ENCODE measurements at places on chromosomes 2 and 18. TPM values are rescaled to one million over a fixed set of nuclear protein-coding genes. Genes with fewer than 3 reads are reported as not detected.

The TDRD15 gene
- polyA plus RNA-seq, result 0.07 TPM

The QPCT gene
- 8.6 TPM for polyA plus RNA-seq

The RETREG2 gene
- polyA plus RNA-seq, result 56.0 TPM

The NDUFAF7 gene
- polyA plus RNA-seq, result 26.9 TPM

The GALNT13 gene
- polyA plus RNA-seq, result 0.05 TPM

The EN1 gene
- 0.46 TPM for polyA plus RNA-seq

The SELENOI gene
- 4.6 TPM for polyA plus RNA-seq

The FBXO48 gene
- polyA plus RNA-seq, result 1.4 TPM

GRCh38 chr2:43787895-43788294 lies 14.1 kb downstream of the DYNC2LI1 start:
- H3K27ac ChIP-seq, result no peak overlapping the region
- no peaks in the 10 kb centered on the region for H3K27me3 ChIP-seq
- no peak for DNase-seq
- peaks cover 3% of the 10 kb centered on the region for H3K36me3 ChIP-seq
- H3K4me3 ChIP-seq, result no peak overlapping the region
- H3K4me1 ChIP-seq, result no peaks in the 10 kb centered on the region

GRCh38 chr2:169131587-169132512 lies 62.5 kb downstream of the DHRS9 start:
- H3K27ac ChIP-seq, result no peak overlapping the region
- no peak overlapping the region for H3K4me3 ChIP-seq
- peak; percentile 41 for DNase-seq
- H3K4me1 ChIP-seq, result no peaks in the 10 kb centered on the region
- H3K27me3 ChIP-seq, result no peaks in the 10 kb centered on the region

- DNase-seq, result no peak
- no peaks in the 10 kb centered on the region for H3K36me3 ChIP-seq
- H3K27me3 ChIP-seq, result no peaks in the 10 kb centered on the region
- H3K4me1 ChIP-seq, result no peaks in the 10 kb centered on the region
- H3K27ac ChIP-seq, result no peak overlapping the region
Observed at GRCh38 chr2:97931118-97931857, 64.5 kb downstream of the TMEM131 start.

DNA sequence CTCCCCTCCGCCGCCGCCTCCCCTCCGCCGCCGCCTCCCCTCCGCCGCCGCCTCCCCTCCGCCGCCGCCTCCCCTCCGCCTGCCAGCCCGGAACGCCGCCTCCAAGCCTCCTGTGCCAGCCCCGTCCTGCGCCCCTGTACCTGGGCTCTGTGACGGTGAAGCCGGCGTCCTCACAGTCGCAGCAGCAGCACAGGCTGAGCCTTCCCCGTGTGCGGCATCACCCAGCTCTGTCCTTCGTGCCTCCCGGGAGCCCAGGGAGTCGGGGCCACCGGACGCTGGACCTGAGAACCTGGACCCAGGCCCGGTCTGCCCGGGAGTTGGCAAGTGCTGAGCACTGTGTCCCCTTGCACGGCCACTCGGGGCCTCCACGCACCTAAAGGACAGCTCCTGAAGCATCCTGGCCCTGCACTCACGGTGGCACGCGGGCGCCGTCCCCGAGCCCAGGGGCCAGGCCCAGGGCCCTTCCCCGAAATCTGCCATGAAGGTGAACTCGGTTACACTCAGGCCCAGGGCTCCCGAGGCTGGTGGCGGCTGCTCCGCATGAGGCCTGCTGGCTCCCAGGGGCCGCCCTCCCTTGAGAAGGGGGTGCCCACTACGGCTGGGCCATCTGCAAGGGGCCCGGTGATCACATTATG lies 32.9 kb downstream of the RTP5 start:
- DNase-seq, result no peak
- H3K4me1 ChIP-seq, result peaks cover 2% of the 10 kb centered on the region
- no peak overlapping the region for H3K4me3 ChIP-seq
- H3K27me3 ChIP-seq, result no peaks in the 10 kb centered on the region
- H3K27ac ChIP-seq, result no peak overlapping the region
- H3K36me3 ChIP-seq, result no peaks in the 10 kb centered on the region

GRCh38 chr2:209556354-209556961 lies 132.6 kb downstream of the MAP2 start:
- no peak overlapping the region for H3K27ac ChIP-seq
- H3K27me3 ChIP-seq, result no peaks in the 10 kb centered on the region
- DNase-seq, result no peak
- H3K4me3 ChIP-seq, result no peak overlapping the region

GRCh38 chr2:35946478-35946877 lies 409.1 kb upstream of the CRIM1 start:
- no peak for DNase-seq
- H3K4me1 ChIP-seq, result no peaks in the 10 kb centered on the region
- no peaks in the 10 kb centered on the region for H3K36me3 ChIP-seq
- no peak overlapping the region for H3K4me3 ChIP-seq

DNA sequence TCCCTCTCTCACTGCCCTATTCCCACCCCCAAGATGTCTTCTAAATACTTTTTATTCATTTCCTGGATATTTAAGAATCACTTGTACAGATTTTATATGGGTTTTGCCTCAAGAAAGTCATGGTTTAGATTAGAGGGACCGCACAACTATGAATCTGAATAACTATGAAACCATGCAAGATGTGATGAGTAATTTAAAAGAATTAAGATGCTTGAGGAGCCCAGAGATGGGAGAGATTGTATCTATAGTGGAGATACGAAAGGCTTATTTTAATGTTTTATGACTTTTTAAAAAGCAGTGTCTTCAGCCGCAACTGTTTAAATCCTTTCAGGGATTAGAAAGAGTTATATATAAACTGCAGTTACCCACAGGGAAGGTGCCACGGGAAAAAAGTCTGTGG lies 324.1 kb downstream of the LPIN1 start:
- H3K36me3 ChIP-seq, result no peaks in the 10 kb centered on the region
- H3K27me3 ChIP-seq, result no peaks in the 10 kb centered on the region
- no peaks in the 10 kb centered on the region for H3K4me1 ChIP-seq
- H3K4me3 ChIP-seq, result no peak overlapping the region
- no peak for DNase-seq
- no peak overlapping the region for H3K27ac ChIP-seq

DNA sequence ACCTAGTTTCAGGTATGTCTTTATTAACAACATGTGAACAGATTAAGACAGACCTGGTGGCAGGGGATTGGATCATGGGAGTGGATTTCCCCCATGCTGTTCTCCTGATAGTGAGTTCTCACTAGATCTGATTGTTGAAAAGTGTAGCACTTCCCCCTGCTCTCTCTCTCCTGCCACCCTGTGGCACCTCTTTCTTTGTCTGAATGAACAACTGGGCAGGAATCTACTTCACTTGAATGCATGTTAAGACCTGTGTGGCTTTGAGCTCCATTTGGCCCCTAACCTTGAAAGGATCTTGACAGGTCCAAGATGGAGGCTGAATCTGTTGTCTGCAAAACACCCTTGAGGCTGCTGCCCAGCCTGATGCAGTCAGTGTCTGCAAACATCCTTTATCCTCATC lies 194.4 kb downstream of the RNF144A start:
- no peak overlapping the region for H3K27ac ChIP-seq
- no peaks in the 10 kb centered on the region for H3K4me1 ChIP-seq
- DNase-seq, result no peak
- H3K4me3 ChIP-seq, result no peak overlapping the region

DNA sequence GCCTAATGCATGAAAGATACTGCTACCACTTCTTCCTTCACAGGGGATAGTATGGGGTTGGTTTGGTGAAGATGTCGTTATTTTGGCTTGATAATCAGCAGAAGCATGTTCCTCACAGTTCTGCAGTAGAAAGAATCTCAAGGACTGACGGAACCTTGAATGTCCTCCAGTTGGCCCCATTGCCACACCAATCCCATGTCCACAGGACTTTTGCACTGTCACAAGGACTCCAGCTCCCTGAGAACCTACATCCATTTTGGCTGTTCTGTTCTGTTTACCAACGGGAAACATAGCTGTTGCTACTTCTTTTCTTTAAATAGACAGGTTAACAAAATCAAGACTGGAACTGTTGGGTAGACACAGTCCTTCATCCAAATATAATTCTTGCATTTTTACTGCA lies 270.0 kb downstream of the SLC8A1 start:
- H3K27ac ChIP-seq, result no peak overlapping the region
- DNase-seq, result no peak
- H3K36me3 ChIP-seq, result no peaks in the 10 kb centered on the region

DNA sequence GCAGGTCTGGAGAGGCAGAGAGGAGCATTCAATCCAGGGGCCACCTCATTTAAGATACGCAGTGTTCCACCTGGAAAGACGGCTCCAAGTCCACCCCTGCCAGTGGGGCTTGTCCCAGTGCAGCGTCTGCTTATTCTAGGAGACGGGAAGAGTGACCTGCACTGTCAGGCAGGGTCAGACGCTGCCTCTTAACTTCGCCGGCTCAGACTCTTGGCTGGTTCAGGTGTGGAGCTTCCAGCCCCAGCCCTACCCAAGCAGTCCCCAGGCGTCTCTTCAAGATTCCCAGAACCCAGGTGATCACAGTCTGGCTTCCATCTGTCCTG lies 208.5 kb downstream of the TFCP2L1 start:
- no peak overlapping the region for H3K4me3 ChIP-seq
- H3K36me3 ChIP-seq, result no peaks in the 10 kb centered on the region
- H3K27me3 ChIP-seq, result peaks cover 47% of the 10 kb centered on the region
- H3K27ac ChIP-seq, result no peak overlapping the region
- no peak for DNase-seq

- H3K36me3 ChIP-seq, result no peaks in the 10 kb centered on the region
- DNase-seq, result no peak
- H3K27me3 ChIP-seq, result no peaks in the 10 kb centered on the region
- H3K27ac ChIP-seq, result peak overlapping the region; percentile 68
- H3K4me1 ChIP-seq, result peaks cover 18% of the 10 kb centered on the region
Observed at GRCh38 chr2:222859786-222860612, 837 bp upstream of the ACSL3 start.

GRCh38 chr18:31490387-31490786 lies 7.6 kb upstream of the DSG2 start:
- no peaks in the 10 kb centered on the region for H3K27me3 ChIP-seq
- no peak for DNase-seq
- peak overlapping the region; percentile 39 for H3K27ac ChIP-seq

DNA sequence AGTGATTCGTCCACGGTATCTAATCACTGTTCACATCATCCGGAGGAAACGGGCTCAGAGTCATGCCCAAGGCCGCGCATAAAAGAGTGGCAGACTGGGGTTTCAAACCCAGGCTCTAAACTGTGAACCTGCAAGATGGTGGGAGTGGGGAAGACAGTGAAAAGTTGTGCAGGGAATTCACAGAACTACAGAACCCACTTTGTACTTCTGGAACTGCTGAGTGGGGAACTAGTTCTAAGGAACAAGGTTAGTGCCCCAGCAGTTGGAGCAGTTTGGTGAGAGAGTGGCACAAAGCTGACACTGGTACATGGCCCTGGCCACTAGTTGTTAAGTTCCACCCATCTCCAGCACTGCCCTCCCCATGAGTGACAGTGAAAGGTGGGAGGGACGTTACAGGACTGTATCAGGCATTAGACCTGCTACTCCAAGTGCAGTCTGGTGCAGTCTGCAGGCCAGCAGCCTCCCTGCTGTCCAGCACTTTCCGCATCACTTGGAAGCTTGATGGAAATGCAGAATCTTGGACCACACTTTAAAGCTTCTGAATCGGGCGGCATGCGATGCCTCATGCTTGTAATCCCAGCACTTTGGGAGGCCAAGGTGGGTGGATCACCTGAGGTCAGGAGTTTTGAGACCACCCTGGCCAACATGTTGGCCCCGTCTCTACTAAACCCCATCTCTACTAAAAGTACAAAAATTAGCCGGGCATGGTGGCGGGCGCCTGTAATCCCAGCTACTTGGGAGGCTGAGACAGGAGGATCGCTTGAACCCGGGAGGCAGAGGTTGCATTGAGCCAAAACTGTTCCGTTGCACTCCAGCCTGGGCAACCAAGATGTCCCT lies 47.3 kb downstream of the C2orf42 start:
- no peaks in the 10 kb centered on the region for H3K27me3 ChIP-seq
- peak overlapping the region; percentile 94 for H3K27ac ChIP-seq

- no peaks in the 10 kb centered on the region for H3K36me3 ChIP-seq
- no peaks in the 10 kb centered on the region for H3K4me1 ChIP-seq
- DNase-seq, result no peak
- no peak overlapping the region for H3K4me3 ChIP-seq
- H3K27me3 ChIP-seq, result no peaks in the 10 kb centered on the region
- no peak overlapping the region for H3K27ac ChIP-seq
Observed at GRCh38 chr2:2823061-2823753, 492.1 kb upstream of the MYT1L start.

DNA sequence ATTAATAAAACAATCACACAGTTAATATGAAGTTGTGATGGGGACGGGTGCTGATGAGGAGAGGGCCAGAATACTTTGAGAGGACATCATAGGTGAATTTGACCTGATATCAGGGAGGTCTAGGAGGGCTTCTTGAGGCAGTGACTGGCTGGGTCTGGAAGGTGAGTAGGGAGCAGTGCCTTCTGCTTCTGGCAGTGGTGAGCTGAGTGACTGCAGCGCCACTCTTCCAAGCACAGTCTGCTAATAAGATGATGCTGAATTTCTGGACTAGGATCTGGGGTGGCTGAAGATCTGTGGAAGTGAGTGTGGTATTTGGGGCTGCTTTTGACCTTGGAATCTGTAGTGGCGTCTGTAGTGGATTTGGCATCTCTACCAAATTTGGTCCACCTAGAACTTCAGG lies 5.5 kb downstream of the DGKD start:
- H3K27ac ChIP-seq, result no peak overlapping the region
- H3K27me3 ChIP-seq, result peaks cover 5% of the 10 kb centered on the region
- peaks cover 4% of the 10 kb centered on the region for H3K36me3 ChIP-seq
- H3K4me1 ChIP-seq, result peaks cover 15% of the 10 kb centered on the region

DNA sequence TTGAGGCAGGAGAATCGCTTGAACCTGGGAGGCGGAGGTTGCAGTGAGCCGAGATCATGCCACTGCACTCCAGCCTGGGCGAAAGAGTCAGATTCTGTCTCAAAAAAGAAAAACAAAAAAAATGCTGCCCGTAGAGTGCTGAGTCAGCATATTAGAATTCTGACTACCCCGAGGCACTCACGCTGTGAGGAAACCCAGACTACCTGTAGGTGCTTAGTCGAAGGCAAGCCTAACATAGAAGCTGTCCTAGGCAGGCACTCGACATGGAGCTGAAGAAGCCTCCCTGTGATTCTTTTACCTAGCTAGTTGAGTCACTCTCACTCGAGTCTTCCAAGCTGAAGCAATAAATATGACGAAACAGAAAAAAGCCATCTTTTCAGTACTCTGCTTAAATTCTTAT lies 1323.2 kb upstream of the DDX18 start:
- DNase-seq, result no peak
- H3K4me1 ChIP-seq, result no peaks in the 10 kb centered on the region
- H3K27ac ChIP-seq, result no peak overlapping the region
- no peaks in the 10 kb centered on the region for H3K36me3 ChIP-seq
- H3K4me3 ChIP-seq, result no peak overlapping the region
- no peaks in the 10 kb centered on the region for H3K27me3 ChIP-seq

- DNase-seq, result no peak
- H3K4me3 ChIP-seq, result no peak overlapping the region
- H3K27ac ChIP-seq, result no peak overlapping the region
- no peaks in the 10 kb centered on the region for H3K36me3 ChIP-seq
- H3K4me1 ChIP-seq, result no peaks in the 10 kb centered on the region
Observed at GRCh38 chr2:118845005-118845521, 2.4 kb downstream of the EN1 start.

Measured in thymus (tissue), 14 donors.